ENCODE measurements at places on chromosomes 12 and 14. TPM values are rescaled to one million over a fixed set of nuclear protein-coding genes. Genes with fewer than 3 reads are reported as not detected.

- DNase-seq: no peak
These were observed 70.6 kb downstream of the B4GALNT3 start for GRCh38 chr12:530308-530707.

GRCh38 chr12:91222746-91223145 is 40.1 kb upstream of the DCN start:
- no peak for DNase-seq

DNA sequence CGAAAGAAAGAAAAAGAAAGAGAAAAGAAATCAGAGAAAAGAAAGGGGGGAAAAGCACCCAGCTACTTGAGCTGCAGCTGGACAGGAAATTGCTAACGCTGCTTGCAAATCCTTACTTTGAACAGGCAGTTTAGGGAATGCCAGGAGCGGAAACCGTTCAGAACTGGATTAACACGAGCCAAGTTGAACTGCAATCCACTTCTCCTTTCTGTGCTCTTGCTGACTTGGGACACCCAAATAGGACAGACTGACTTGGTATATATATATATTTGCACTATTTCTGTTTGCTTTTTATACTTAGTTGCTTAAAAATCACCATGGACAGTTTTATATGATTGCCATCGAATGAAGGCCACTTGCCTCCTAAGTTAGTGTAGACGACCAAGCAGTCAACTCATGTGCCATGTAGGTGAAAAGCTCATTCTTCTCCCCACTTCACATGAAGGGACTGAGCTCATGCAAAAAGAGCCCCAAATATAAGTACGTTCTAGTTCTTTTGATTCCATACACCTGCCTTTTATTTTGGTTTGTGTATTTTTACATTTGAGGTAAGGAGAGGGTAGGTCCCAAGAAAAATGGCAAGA is 5.5 kb downstream of the DUSP6 start:
- no peak for DNase-seq

GRCh38 chr14:36173161-36173560 is 3.4 kb downstream of the PTCSC3 start:
- no peak for DNase-seq

Gene GPHN
- 23.4 TPM for polyA plus RNA-seq

DNA sequence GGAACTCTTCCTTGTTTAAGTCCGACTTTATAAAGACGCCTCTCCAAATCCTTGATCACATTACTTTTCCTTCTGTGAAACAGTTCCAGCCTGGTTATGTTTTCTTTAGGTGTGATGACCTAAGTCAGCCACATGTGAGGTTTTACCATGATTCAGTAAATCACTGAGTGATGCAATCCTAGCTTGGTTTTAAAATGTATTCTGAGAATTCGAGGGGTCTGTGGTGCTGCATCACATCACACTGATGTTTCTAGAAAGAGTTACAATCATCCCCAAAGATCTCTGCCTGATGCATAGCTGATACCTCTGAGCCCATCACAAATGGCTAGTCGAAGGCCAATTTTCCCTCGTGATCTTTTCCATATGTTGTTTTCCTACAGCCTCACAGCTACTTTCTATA is 152.7 kb downstream of the ANO2 start:
- no peak for DNase-seq

Gene MYF5
- polyA plus RNA-seq: not detected

GRCh38 chr14:75662966-75663365 is 1.9 kb downstream of the TTLL5 start:
- DNase-seq: no peak

- no peak for DNase-seq
These were observed 33.1 kb downstream of the ITPK1 start for GRCh38 chr14:93082576-93083001.

Gene PLEKHD1
- polyA plus RNA-seq: 0.12 TPM

Gene ACRBP
- 0.31 TPM for polyA plus RNA-seq

DNA sequence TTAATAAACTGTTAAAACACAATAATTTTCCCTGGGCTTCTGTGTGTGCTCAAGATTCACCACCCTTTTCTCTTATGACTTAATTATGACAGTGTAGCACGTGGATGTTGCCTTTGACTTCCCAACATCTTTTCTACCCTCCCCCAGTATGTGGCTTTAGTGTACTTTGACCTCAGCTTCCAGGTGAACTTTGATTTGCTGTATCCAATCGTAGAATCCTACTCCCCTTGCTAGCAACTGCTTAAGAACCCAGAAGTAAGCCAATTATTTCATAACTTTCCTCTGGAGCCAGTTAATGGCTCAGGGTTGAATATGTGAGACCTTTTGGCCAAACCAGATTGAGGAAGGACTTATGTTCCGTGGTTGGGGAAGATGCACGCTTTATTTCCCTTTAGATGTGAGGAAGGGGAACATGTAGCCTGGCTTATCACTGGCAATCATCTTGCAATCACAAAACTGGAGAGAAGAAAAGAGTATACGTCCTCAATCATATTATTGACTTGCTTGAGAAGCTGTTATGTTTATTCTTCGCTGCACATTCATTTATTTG is 259.6 kb upstream of the ATP2B1 start:
- no peak for DNase-seq

DNA sequence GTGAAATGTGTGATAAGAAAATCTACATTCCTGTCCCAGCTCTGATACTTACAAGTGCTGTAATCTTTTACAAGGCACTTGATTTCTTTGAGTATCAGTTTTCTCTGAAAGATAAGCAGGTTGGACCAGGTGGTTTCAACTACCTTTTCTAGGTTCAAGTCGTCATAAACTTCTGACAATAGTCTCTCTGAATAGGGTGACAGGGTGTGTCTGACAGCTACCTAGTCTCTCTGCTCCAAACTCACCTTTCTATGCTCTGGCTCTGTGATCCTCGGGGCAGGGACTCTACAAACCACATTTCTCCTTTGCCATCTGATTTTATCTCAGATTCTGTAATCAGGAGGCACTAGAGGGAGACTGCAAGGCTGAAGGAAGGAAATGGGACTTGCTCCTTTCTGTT is 137.7 kb upstream of the SYT1 start:
- no peak for DNase-seq

DNA sequence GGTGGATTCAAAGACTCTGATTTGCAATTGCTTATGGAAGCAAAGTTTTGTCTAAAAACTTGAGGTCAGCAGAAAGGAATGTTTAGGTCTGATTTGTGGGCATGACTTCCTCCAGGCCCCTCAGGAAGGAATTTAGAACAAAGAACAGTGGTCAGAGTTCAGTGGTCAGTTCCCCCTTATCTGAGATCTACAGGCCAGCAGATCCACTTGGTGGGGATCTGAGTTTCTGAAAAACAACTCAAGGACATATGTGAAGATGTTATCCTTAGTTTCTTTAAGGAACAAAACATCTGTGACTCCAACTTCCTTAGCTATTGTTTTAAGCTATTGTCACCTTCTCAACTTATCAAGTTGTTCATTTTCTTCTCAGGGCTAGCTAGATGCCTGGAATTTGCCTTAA is 28.0 kb upstream of the NAA30 start:
- no peak for DNase-seq

Gene KERA
- not detected for polyA plus RNA-seq

DNA sequence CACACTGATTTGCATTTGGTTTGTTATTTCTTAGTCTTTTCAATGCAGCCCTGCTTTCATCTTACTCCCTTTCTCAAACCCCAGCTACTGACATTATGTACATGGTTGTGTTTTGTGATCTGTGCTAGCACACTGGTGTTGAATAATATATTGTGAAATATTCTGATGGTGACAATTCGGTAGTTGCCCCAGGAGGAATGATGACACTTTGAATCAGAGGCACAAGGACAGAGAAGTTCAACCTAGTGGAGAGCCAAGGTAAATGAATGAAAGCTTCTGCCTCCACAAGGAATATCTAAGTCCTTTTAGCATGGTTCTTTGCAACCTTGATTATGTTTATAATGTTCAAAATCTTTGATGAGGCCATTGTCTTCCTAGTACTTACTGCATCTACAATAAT is 159.9 kb downstream of the PDE3A start:
- DNase-seq: no peak

Gene PPP1R36
- polyA plus RNA-seq: 3.2 TPM

Gene PARP11
- 1.4 TPM for polyA plus RNA-seq

Data from stomach (tissue), 19 donors.